ENCODE measurements at places on chromosomes 3 and 15.
A peak's percentile ranks its signal among the peaks of the same experiment; 100 is the strongest.

DNA sequence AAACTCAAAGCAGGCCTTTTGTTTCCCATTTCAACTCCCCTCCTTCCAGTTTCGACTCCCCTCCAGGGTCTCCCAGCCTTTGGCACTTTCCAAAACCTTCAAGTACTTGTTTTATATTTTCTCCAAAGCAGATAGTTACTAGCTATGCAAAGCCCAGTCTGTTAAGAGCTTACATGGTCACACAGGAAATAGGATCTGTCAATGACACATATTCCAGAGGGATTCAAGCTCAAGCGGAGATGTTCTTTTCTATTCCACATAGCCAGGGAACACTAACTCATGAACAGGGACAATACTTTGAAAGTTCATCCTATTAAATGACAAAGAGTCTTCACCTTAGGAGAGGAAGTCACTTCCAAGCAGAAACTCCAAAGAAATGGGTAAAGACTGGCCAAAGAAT is 18.6 kb downstream of the SUCLG2 start:
- no peak for DNase-seq

DNA sequence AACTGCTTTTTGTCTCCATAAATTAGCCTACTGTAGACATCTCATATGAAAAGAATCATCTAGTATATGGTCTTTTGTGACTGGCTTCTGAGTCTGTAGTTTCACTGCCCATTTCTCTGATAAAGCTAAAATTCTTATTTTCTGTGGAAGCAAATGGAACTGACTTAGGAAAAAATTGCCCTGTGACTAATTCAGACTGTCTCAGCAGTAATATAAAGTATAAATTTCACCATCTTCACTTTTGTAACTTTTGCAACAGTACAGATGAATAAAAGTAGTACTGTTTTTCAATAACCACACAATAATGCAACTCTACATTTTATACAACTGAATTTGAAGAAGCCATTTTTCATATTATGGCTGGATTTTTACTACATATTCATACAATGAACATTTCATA is 104.1 kb downstream of the TBC1D5 start:
- DNase-seq = no peak

DNA sequence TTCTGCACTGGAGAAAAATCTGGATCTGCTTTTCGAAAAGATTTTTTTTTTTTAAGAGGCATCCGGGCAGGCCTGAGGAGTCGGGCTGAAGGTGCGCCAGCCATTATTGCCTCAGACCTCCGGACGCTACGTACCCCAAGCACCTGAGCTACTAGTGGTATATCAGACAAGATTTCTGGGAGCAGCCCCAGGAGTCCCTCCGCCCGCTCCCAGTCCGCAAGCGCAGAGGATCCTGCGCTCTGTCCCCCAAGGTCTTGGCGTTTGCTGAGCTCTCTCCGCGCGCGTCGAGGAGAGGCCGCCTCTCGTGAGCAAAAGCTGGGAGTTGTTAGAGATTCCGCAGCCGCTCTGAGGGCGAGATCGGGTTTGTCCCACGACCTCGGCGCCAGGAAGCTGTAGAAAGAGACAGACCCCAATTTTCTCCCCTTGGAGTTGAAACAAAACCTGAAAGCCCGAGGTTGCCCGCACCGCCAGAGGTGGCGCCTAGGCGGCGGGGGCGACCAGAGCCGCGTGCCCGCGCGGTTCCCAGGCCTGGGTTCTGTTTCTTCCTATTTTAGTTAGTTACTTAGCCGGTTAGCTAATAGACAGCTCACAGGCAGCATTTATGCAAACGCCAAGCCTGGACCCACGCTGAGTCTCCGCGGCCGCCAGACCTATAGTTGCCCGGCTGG is 72.5 kb upstream of the POLG start:
- DNase-seq = no peak

- no peak for DNase-seq
Measured at GRCh38 chr3:156620260-156620659, 54.1 kb upstream of the TIPARP start.

DNA sequence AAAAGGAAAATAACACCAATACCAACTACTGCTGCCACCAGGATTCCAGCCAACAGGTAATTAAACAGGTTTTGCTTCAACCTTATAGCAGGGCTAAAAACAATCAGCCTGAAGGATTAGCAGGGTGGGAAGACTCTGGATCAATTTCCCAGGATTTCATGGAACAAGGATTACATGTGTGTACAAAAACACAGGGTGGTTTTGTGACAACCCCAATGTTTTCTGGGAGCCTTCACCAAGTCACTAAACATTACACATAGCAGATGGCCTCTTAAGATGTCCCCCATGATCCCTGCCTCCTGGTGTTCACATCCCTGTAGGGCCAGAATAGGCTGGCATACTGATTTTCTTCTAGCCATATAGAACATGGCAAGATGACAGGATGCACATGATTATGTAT is 42.8 kb upstream of the ARHGEF3 start:
- DNase-seq = no peak

DNA sequence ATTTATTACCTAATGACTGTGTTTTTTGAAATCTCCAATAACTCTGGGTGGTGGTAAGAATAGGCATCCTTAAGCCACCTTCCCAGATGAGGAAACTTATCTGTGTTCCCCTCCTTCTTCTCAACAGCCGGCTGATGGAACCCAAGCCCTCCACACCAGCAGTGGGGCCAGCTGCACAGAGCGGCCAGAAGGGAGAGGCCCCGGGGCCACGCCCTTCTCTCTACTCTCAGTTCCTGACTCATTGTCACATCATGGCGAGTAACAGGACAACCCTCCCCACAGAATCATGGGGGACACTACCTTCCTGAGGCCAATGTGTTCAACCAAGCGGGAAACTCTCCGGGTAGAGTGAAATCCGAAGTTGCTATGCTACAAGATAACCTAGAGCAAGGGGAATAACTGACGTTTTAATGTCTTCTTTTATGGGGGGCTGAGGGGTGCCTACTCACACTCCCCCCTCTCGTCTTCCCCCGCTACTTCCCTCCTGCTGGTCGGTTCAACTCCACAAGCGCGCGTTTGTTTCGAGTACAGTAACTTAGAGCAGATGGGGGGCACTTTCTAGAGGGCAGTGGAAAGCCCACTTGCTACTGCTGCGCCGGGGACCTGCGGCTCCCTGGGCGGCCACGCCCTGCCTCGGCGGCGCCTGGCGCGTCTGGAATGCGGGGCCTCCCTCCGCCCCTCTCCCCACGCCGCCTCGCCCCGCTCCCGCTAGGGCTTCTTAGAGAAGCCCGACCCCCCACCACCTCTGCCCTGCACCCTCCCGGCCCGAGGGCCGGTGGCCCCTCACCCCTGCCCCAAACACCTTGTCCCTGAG is 621 bp downstream of the ANXA2 start:
- DNase-seq = peak; percentile 87

GRCh38 chr3:107769882-107770281 is 247.1 kb downstream of the BBX start:
- DNase-seq = no peak

DNA sequence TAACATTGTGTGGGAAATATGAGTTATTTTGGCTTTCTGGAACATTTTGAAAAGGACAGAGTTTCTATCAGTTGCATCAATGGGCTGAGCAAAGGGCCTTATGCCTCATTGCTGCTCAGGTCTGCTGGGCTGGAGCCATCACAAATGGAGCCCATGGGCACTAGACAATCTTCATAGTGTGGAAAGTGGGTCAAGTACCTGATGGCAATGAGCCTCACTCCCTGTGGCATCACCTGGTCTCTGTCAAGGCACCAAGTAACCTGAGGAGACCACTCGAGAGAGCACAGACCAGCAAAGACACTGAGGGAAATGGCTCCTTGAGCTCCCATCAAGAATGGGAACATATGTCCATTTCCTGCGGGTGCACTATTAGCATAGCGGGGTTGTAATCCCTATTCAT is 96.7 kb upstream of the PPP2R3A start:
- DNase-seq = no peak

- no peak for DNase-seq
Measured at GRCh38 chr3:29668728-29669127, 387.9 kb downstream of the RBMS3 start.

DNA sequence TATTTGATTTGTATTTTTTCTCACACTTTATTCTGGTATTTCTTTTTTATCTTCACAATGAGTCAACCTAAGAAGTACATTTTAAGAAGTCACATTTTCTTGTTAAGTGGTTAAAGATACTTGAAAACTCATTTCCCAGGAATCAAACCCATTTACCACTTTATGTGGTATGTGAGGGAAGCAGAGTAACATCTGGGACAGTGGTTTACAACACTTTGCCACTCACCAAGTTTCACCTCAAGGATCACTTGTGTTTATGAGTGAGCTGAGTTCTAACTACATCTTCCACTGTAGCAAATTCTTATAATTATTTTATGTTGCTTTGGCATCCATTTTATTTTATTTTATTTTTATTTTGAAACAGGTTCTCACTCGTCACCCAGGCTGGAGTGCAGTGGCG is 53.8 kb downstream of the IGSF11 start:
- no peak for DNase-seq
